ENCODE measurements at places on chromosomes 5 and 9.
A peak's percentile ranks its signal among the peaks of the same experiment; 100 is the strongest.

DNA sequence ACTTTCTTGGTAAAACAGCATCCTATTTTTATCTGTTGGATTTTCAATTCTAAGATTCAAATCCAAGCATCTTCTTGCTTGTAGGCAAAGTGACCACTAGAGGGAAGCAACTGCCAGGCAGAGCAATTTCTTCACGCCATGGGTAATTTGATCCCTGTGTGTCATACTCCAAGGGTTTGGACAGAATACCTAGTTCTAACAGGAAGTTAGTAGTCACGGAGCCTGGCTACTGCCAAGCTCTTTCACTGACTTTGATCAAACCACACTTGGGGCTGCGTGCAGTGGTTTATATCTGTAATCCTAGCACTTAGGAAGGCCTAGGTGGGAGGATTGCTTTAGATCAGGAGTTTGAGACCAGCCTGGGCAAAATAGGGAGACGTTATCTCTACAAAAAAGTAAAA, 473.6 kb upstream of the TNC start:
- peak; percentile 83 for DNase-seq

DNA sequence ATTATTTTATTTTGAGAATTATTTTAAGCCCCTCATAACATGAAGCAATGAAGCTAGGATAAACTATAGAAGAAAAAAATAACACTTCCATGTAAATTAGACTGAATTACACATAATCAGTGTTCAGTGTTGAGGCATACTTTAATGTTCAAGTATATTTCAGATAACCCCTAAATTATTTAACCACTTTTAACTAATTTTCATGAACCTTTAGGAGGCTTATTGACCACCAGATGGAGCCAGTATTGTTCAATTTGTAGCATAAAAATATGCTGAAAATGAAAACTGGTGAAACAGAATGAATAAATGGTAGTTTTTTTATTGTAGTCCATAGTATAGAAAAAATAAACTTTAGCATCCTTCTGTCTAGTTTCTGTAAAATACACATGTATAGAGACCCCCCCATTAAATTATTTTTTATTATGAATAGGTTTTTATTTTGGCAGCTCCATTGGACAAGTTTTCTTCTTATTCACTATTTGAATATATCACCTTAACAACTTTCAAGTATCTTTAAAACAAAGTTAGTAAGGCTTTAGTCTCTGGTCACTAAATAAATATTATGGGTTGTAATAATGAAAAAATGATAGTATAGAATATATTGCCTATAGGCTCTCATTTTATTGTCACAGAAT, 190.1 kb downstream of the CWC27 start:
- no peak for DNase-seq

- DNase-seq: no peak
Observed at GRCh38 chr9:103361906-103362305, 366.8 kb downstream of the CYLC2 start.

GRCh38 chr5:23139338-23140171, 286.4 kb upstream of the CDH12 start:
- DNase-seq: no peak

DNA sequence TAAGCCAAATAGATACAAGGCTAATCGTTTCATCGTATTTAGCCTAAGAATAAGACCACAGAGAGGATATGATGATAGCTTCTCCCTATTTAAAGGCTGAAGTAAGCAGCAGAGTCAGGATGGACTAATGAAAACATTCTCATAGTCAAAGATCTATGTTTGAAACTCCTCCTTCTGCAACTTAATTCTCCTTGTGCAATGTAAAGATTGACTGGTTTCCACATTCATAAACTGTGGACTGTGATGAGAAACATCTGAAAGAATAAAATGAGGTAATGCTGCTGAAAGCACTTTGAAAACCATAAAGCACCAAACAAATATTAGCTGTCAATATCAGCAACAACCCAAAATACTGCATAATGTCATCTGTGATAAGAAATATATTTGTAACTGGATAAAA, 361.9 kb downstream of the CSNK1G3 start:
- DNase-seq: no peak

- no peak for DNase-seq
Observed at GRCh38 chr5:34608859-34609648, 47.1 kb upstream of the RAI14 start.

DNA sequence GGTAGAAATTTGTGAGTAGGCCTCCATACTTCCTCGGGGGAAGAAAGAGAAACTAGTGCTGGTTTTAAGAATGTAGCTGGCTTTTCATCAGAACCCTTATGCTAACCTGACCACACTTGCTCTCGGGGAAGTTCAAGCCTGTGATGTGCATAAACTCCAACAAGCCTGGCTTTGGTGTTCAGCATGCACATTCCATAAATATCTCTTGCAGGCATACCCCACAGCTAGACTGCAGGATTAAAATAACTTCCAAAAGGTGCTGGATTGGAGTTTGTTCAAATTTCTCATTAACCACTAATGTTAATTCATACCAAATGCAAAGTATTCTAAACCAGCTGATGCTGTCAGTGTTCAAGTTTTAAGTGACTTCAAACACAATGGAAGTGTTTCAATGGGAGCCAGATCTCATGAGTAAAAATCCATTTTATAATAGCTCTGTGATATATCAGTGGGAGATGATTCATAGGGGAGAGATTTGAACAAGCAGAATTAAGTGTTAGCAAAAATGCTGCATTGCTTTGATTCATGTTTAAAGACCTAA, 79.4 kb downstream of the NPR3 start:
- no peak for DNase-seq

DNA sequence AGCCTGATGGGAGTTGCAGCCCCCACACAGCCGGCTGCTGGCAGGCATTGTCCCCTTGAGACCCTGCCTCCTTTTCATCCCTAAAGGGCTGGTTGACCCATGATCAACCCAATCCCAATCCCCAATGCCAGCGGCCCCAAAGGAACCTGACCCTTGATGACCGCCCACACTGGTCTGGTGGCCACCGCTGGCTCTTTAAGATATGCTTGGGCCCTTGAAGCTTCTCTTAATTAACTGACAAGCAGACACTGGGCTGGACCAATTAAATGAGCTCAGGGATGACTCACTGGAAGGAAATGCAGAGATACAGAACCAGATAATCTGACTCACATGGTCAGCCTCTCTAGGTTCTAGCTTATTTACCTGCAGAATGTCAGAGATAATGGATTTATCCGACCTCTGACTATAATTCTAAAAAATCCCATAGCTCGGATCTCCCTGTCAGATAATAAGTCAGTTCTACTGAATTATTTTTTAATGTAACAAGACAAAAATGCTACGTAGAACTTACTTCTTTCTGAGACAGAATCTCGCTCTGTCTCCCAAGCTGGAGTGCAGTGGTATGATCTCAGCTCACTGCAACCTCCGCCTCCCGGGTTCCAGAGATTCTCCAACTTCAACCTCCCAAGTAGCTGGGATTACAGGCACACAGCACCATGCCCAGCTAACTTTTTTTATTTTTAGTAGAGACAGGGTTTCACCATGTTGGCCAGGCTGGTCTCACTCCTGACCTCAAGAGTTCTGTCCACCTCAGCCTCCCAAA, 11.1 kb upstream of the MLANA start:
- DNase-seq: no peak

DNA sequence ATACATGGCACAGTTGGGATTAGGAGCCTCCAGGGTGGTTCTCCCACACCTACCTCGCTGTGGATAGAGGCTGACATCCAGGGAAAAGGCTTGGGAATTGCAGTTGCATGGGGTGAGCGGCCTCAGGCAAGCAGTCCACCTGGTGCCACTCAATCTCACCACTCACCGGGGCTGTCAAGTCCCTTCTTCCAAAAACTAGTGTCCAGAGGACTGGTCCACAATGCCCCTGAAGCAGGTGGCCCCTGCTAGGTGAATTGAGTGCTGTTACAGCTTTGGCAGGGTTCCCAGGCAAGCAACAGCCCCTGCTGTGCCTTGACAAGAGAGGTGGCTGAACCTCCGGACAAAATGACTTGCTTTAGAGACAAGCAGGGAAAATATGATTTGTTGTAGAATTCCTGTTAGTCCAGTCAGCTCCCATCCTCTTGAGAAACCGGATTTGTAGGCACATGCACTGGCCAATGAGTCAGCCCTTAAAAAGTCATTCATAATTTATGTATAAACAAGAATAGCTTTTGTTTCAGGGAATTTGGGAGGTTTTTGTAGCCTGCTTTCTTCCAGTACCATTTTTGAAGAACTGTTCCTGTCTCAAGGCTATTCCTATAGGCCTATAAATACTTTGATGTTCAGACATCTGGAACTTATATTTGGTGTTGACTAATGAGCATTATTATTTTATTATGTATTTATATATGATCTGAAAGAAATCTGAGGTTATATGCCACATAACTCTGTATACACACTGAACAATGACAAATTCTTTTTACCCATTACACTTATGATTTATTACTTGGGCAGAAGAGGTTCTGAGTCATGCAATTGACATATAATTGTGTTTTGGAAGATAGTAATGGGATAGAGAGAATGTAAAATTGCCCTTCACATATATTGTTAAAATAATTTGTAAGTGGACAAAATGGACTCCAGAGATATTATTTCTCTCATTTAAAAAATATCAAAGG, 411.1 kb downstream of the ACTL7B start:
- peak; percentile 85 for DNase-seq

DNA sequence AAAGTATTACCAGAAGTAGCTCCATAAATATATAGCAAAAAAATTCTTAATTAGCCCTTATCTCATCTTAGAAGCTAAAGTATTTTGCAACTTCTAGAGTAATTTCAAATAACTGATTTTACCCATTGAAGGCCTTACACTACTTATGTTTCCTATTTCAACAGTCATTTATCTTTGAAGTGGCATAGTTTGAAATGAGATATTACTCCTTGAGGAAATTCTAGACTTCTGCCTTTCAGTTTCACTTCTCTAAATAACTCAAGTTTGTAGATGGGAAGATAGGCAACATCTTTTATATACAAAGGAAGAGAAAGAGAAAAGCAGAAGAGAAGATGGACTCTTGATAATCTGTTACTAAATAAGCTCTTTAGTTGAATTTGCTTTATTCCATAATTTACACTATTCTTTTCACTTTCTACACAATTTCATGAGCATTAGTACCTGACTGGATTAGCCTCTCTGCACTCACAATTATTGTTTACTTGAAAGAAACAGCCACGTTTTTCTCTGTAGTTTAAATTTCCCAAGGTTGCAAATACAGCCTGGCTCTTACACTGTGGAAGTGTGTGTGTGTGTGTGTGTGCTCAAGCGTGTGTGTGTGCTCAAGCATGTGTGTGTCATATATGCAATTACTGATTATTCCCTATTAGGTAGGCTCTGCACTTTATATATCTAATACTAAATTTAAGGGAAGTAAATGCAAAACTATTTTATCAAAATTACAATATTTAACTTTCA, 60.6 kb upstream of the EMB start:
- DNase-seq: no peak

Measured in NCI-H1105 (cell line).